ENCODE measurements at places on chromosomes 1 and 21. TPM values are rescaled to one million over a fixed set of nuclear protein-coding genes. Genes with fewer than 3 reads are reported as not detected.

Gene CACYBP
- 446 TPM for total RNA-seq

Gene SLC44A5
- total RNA-seq, result not detected

GRCh38 chr1:74937176-74937575, 197.0 kb upstream of the LHX8 start:
- no peak for DNase-seq

DNA sequence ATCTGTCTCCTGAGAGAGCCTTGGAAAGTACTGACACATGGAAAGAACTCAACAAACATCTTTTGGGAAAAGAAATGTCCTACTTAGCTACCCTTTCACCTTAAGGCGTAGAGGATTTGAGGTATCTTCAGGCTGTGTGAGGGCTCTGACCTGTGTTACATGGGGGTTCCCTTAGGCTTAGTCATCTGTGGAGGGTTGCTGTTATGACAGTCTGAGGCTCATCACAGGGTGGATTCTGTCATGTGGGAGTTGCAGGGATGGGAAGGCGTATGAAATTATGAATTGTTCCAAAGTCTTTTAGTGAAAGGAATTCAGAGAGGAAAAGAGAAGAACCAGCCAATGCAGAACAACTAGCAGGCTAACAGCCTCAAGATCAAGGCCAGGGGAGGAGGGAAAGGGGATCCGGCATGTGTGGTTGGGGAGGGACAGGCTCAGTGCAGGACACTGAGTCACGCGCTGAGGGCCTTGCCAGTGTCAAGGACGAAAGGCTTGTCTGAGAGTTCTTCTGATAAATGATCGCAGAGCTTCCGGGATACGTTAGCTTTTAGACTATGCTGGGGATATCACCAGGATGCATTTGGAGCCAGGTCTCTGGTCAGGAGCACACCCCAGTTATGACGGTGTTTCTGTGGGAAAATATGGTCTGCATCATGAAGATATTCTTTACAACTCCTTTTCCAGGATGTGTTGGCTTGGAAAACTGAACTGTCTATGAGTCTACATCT, 24.6 kb upstream of the PLA2G2C start:
- no peak for DNase-seq

DNA sequence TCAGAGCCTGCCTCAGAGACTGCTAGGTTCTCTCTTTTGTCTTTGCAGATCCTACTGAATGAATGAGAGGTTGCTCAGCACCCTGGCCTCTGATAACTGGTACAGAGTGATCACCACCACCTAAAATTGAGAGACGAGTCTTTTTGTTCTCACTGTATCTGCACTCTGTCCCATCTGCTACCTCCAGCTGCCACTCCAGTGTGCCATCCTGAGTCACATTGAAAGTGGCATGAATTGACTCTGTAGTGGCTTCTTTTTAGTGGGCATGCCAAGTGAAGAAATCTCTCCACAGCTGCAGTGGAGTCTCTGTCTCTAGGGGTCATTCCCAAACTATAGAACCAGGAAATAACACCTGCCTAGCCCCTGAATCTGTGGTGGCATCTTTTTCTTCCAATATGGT, 14.7 kb downstream of the CAMK1G start:
- DNase-seq, result no peak

DNA sequence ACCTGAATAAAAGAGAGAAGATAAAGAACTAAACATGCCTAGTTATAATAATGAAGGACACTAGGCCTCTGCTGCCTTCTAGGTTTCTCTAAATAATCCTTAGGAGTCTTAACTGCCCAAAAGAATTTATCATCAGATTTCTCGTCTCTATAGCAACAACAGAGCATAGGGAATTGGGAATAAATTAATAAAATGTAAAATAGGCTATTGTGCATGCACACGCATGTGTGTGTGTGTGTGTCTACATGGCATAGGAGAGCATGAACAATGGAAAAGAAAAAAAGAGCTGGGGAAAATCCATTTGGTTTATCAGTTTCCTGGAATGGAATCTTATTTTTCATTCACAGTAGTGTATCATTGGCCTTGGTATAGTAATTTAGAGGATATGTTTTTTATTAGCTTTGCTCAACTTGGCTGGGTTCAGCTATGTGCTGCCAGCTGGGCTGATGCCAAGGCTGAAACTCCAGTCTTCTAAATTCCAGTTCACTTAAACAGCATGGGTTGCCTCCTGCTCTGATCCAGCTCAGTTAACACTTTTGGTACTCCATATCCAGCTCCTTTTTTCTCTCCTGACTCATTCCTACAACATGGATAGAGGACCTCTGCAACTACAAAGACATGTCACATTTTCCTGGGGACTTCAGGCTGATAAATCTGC, 80.6 kb upstream of the SLFNL1 start:
- no peak for DNase-seq

GRCh38 chr1:195941314-195941713, 666.9 kb downstream of the KCNT2 start:
- DNase-seq, result no peak

GRCh38 chr1:155652951-155653350, 35.6 kb downstream of the YY1AP1 start:
- DNase-seq, result no peak

- no peak for DNase-seq
These were observed 31.0 kb upstream of the SOX13 start for GRCh38 chr1:204041803-204042505.

GRCh38 chr1:169091480-169091941, 15.0 kb upstream of the ATP1B1 start:
- no peak for DNase-seq

DNA sequence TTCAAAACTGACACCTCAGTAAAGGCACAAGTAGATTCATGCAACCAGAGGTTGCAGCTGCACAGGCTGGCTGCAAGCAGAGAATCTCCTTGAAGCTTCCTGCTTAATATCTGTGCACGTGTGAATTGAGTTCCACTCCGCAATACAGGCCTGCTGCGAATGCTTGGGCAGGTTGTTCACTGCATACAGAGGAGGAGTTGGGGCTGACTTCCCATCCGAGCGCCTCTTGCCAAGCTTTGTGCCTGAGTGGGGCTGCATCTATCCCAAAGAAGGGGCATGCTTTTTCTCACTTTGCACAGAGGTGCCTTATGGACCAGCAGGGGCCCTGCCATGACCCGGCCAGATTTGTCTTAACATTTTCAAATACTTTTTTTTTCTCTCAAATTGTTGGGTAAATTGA, 17.9 kb upstream of the PADI1 start:
- no peak for DNase-seq

DNA sequence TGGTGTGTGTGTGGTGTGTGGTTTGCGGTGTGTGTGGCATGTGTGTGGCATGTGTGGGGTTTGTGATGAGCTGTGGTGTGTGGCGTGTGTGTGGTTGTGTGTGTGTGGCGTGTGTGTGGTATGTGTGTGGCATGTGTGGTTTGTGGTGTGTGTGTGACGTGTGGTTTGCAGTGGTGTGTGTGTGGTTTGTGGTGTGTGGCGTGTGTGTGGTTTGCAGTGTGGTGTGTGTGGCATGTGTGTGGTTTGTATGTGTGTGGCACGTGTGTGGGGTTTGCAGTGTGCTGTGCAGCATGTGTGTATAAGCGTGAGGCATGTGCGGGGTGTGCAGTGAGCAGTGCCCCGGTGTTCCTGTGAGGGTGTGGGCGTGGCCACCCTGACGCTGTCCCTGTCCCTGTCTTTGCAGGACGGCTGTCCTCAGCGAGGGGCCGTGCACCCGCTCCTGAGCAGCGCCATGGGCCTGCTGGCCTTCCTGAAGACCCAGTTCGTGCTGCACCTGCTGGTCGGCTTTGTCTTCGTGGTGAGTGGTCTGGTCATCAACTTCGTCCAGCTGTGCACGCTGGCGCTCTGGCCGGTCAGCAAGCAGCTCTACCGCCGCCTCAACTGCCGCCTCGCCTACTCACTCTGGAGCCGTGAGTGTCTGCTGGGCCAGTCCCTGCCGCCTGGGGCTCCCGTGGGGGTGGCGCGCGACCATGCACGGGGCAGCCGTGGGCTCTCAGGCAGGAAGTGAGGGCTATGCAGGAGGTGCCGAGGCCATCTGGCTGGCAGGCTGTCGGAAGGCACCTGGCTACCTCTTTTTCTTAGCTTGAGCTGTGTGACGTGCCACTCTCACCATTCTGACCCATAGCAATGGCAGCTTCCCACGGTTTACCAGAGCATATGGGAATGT, 52.6 kb upstream of the TRAPPC10 start:
- DNase-seq, result no peak

GRCh38 chr1:204431310-204432184, 19.9 kb upstream of the PPP1R15B start:
- peak; percentile 75 for DNase-seq

DNA sequence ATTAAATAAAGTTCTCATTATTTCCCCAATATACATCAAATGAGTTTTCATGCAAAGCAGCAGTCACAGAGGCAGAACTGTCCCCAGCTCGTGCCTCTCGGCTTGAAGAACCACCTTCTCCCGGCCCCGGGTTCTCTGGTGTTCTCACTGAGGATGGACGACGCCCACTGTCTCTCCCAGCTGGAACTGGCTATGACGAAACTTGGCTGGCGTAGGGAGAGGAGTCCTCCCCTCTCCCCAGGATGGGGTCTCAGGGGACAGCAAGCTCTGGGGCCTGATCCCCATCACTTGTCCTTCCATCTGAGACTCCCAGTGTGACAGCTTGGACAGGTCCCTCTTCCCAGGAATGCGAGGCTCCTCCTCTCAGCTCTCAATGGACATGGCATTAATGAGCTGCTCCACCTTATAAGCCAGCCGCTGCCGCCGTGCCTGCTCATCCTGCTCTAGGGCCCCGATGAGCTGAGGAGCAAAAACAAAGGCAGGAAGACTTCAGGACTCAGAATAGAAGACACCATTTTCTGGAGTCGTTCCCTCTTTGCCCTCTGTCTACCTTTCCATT, 116.0 kb upstream of the CD34 start:
- no peak for DNase-seq

GRCh38 chr1:56561227-56562019, 17.9 kb downstream of the PLPP3 start:
- DNase-seq, result no peak
